ENCODE measurements at places on chromosomes 7 and 10.

GRCh38 chr7:137958470-137959431 lies 43.1 kb downstream of the CREB3L2 start:
- no peak for DNase-seq

DNA sequence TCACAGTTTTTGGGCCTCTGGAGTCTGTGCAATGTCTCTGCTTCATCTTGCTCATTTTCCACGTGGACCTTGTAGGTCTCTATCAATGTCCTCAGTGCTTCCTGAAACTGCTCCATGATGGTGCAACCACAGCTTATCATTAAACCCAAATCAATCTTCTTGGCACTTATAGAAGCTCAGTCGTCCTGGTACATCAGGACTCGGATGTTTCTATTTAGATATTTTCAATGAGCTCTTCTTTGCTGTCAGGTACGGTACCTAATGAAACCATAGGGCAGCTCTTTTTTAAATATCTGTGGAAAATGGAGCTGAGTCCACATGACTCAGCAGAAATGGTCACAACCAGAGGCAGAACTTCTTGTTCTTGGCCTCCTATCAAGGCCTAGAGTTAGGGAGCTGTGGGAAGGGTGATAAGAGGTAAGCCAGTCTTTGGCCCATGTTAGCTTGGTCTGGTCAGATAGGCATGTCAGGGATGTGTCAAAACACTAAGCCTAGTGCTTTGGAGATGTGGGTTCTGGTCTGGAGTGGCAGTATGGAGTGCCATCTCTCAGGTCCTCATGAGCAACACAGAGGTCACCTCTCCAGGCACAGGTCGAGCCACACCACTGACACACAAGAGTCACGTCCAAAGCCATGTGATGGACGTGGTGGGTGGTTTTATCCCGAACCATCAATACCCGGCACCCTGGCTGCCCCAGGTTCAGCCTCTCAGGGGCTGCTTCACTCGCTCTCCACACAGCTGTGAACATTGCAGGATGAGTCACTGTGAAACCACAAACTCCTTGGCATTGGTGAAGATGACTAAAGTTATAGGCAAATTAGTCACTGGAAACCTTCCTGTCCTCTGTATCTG lies 87.0 kb downstream of the TBXAS1 start:
- DNase-seq, result no peak

GRCh38 chr7:41060796-41061195 lies 642.1 kb downstream of the INHBA start:
- no peak for DNase-seq

DNA sequence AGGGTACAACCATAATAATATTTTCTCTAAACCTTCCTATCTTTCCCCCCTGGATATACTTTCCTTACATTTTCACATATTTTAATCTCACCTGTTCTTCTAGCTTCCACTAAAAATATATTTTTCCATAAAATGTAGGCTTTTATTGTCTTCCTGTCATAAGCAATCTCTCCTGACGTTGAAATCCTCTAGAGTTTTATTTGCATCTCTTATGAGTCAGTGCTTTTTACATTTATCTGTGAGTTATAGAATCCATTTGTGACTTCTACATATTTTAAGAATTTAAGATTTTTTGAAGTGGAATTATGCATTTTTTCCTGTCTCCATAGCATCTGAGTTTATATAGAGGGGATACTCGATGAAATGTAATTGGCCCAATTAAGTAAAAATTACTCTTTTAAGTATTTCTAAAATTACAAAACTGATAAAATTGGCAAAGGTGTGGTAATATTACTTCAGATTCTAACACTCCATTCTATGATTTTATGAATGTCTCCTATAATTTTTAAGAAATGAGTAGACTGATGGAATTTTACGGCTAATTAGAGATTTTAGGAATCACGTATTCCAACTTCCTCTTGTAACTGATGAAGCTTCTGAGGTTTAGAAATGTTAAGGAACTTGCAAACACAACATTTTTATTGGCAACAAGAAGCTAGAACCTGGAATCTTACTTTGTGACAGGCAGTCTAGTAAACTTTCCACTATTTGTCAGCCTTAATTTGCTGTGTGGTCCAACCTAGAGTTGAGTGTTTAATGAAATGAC lies 422.9 kb upstream of the SEMA3A start:
- DNase-seq, result no peak

- no peak for DNase-seq
These were observed 23.9 kb downstream of the OPALIN start for GRCh38 chr10:96334616-96335526.

- DNase-seq, result no peak
These were observed 6.1 kb downstream of the LRRTM3 start for GRCh38 chr10:66931949-66932343.

- no peak for DNase-seq
These were observed 37.1 kb downstream of the RBAK start for GRCh38 chr7:5082806-5083205.

GRCh38 chr10:97190450-97190849 lies 4.7 kb upstream of the SLIT1 start:
- DNase-seq, result no peak

- DNase-seq, result no peak
These were observed 73.0 kb downstream of the COL26A1 start for GRCh38 chr7:101435461-101436220.

DNA sequence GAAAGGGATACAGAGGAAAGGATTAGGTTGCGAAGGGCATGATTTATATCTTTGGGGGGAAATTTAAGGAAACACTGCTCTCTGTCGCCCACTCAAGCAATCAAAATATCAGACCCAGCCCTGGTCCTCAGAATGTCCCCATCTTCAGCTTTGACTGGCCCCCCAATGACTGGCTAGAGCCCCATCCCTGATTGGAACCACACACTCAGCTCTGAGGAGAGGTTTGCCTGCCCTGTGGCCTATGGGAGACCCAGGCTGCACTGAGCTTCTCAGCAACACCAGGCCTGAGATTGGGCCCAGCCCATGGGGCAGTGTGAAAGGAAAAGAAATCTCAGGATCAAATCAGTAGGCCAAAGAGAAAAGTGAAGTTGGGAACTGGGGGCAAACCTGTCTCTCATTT lies 69.5 kb downstream of the ADCYAP1R1 start:
- no peak for DNase-seq

DNA sequence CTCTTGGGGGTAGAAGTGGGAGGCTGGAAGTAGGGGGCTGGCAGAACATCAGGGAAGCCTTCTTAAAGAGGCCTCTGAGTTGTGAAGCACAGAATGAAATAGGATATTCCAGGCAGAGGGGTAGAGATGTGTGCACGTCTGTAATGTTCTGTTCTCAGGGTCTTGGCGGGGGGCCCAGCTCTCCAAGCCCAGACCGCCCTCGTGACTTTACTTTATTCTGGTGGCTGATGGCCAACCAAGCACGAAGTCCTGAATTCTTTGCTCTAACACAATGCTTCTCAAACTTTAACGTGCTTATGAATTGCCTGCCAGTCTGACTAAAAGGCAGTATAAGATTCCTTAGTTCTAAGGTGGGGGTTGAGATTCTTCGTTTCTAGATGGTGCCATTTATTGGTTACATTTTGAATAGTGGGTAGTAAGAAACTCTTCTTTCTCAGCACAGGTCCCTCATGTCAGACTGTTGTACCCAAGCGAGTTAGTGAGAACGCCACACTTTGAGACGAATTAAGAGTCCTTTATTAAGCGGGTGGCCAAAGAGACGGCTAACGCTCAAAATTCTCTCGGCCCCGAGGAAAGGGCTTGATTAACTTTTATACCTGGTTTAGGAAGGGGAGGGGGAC lies 8.2 kb downstream of the PRXL2A start:
- no peak for DNase-seq

GRCh38 chr10:114077347-114077746 lies 33.7 kb downstream of the ADRB1 start:
- DNase-seq, result no peak

DNA sequence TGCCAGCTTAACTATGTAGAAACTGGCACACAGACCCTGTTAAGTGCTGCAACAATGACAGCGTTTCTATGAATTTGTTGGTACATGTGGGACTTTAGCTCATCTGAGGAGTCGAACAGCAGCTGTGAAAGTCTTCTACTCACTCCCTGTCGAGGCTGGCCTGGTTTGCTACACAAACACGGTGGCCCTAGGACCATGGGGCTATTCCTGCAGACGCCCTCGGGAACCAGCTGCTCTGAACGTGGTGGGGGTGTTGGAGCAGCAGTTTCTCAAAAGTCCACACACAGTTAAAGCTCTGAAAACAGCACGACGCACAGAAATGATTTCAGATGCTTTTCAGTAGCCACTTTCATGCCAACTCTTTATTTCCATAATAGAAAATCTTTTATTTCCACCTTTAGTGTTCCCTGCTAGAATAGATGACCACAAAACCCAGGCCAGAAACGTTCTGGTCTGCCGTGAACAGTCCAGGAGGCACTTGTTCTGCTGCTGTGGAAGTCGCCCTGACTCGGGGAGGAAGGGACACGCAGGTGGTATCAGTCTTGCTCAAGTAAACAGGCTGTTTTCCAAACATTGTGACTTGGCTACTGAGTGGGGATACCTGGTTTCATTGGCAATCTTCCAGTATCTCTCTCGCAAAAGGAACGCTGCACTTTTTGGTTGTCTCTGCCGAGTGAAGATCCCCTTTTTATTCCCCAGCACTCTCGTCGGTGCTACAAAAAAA lies 21.5 kb downstream of the GUSB start:
- DNase-seq, result no peak

DNA sequence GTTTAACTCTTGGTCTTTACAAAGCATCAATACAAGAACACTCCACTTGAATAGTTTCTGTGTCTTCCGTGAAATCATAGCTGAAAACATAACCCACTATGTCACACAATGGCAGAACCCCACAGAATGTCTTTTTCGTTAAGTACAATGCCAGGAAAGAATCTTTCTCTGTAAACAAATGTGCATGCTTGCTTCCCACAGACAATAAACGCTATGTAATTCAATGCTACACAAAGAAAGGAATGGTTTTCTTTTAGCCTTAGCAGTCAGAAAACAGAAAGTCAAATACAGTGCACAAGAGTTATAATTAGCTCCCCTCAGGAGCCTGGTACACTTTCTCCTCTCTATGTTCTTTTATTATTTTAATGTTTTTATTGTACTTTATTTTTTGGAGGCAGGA lies 186.1 kb downstream of the SRPK2 start:
- DNase-seq, result no peak

Measured in stimulated activated CD4-positive, alpha-beta T cell treated with anti-CD3 and anti-CD28 coated beads, Interleukin-1b, Interleukin-23, amount 100 ng/mL, for 1 hour (primary cell).